ENCODE measurements at places on chromosomes 7 and 10.

- H3K27me3 ChIP-seq, result peaks cover 6% of the 10 kb centered on the region
- H3K27ac ChIP-seq, result no peak overlapping the region
- H3K4me3 ChIP-seq, result no peak overlapping the region
- H3K36me3 ChIP-seq, result no peaks in the 10 kb centered on the region
- no peaks in the 10 kb centered on the region for H3K4me1 ChIP-seq
Observed at GRCh38 chr10:114068054-114068707, 24.5 kb downstream of the ADRB1 start.

GRCh38 chr7:96116173-96116572, 205.7 kb downstream of the SLC25A13 start:
- no peak overlapping the region for H3K27ac ChIP-seq
- H3K4me3 ChIP-seq, result no peak overlapping the region
- H3K4me1 ChIP-seq, result no peaks in the 10 kb centered on the region
- no peaks in the 10 kb centered on the region for H3K27me3 ChIP-seq
- peaks cover 4% of the 10 kb centered on the region for H3K36me3 ChIP-seq
- no peak for DNase-seq

GRCh38 chr10:126838316-126838715, 66.9 kb upstream of the DOCK1 start:
- no peaks in the 10 kb centered on the region for H3K27me3 ChIP-seq
- no peak overlapping the region for H3K4me3 ChIP-seq
- no peaks in the 10 kb centered on the region for H3K4me1 ChIP-seq
- no peaks in the 10 kb centered on the region for H3K36me3 ChIP-seq
- H3K27ac ChIP-seq, result no peak overlapping the region

GRCh38 chr10:110962443-110962842, 43.0 kb downstream of the SHOC2 start:
- no peak overlapping the region for H3K27ac ChIP-seq
- H3K36me3 ChIP-seq, result no peaks in the 10 kb centered on the region
- no peak overlapping the region for H3K4me3 ChIP-seq
- H3K27me3 ChIP-seq, result no peaks in the 10 kb centered on the region
- peaks cover 3% of the 10 kb centered on the region for H3K4me1 ChIP-seq

GRCh38 chr10:25797888-25798429, 136.1 kb upstream of the MYO3A start:
- no peak overlapping the region for H3K4me3 ChIP-seq
- no peaks in the 10 kb centered on the region for H3K27me3 ChIP-seq
- no peak overlapping the region for H3K27ac ChIP-seq
- DNase-seq, result no peak
- no peaks in the 10 kb centered on the region for H3K36me3 ChIP-seq

- DNase-seq, result no peak
- H3K27ac ChIP-seq, result no peak overlapping the region
- no peaks in the 10 kb centered on the region for H3K27me3 ChIP-seq
- no peaks in the 10 kb centered on the region for H3K36me3 ChIP-seq
Observed at GRCh38 chr7:42997611-42998010, 65.4 kb downstream of the MRPL32 start.

DNA sequence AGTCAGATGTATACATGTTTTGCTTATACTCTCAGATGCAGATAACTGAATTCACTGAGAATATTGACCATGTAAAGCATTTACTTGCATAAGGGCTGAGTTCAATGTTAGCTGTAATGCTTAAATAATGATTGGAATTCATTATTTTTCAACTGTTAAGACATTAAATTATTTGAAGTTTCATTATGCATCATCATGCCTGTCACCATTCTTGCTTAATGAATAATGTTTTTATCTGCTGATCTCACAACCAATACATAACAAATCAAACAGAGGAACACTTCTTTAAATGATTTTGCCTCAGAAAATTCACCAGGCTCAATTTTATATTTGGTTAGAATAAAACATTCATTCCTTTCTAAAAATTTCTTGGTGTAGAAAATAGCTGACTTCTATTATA, 233.4 kb downstream of the GPR37 start:
- DNase-seq, result no peak
- no peaks in the 10 kb centered on the region for H3K27me3 ChIP-seq
- H3K36me3 ChIP-seq, result no peaks in the 10 kb centered on the region

DNA sequence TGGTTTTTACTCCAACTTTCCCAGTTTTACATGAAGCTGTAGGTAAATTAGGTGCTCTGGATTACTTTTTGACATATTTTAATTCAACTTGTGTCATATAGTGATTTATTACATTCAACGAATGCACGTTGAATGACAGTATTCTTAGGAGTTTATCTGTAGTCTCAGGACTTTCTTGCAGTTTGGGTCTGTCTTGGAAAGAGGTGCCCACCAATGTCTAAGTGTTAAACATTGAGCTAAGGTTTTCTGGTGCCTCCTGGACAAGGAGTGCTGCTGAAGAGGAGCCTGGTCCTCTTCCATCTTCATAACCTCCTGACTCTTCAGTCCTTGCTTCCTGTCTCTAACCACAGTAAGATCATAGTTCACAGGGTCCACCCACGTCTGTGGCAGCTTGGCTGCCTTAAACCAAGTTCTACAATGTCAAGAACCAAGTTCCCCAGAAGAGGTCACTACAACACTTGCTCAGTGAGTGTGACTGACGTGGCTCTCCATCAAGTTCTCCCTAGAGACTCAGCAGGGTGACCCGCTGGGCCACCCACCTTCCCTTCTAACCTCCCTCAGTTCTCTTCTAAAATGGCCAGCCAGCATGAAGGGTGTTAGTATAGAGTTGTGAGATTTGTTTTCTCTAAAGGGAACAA, 6.1 kb downstream of the NPY start:
- no peaks in the 10 kb centered on the region for H3K4me1 ChIP-seq
- no peak overlapping the region for H3K27ac ChIP-seq
- no peaks in the 10 kb centered on the region for H3K36me3 ChIP-seq
- DNase-seq, result peak; percentile 1
- peaks cover 14% of the 10 kb centered on the region for H3K27me3 ChIP-seq

DNA sequence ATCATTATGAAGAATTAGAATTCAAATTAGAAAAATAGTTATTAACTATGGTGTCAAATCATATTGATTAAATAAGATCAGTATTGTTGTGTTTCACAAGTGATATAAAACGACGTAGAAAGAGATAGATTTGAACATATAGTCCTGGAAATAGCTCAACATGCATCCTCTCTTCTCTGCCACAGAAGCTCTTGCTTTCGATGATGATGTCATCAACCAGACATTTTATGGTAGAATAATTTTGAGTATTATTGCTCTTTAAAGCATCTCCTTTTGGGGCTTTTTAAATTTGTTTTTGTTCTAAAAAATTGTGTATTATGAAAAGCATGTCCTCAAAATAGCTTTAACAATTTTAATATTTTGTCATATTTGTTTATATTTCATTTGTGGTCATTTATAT, 95.0 kb downstream of the DGKB start:
- H3K27ac ChIP-seq, result no peak overlapping the region
- H3K27me3 ChIP-seq, result no peaks in the 10 kb centered on the region
- no peaks in the 10 kb centered on the region for H3K4me1 ChIP-seq

DNA sequence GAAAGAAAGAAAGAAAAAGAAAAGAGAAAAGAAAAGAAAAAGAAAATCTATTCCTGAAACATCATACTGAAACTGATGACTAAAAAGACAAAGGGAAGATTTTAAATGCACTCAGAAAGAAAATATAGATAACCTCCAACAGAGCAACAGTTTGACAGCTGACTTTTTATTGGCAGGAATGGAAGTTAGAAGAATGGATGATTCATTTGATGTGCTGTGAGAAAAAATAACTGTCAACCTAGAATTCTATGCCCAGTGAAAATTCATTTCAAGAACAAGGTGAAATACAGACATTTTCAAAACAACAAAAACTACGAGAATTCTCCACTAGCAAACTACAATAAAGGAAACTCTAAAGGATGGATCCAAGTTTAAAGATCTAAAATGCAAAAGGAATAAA, 50.5 kb upstream of the HSPA12A start:
- no peaks in the 10 kb centered on the region for H3K27me3 ChIP-seq
- H3K4me1 ChIP-seq, result peaks cover 2% of the 10 kb centered on the region
- H3K36me3 ChIP-seq, result no peaks in the 10 kb centered on the region
- H3K27ac ChIP-seq, result no peak overlapping the region
- DNase-seq, result no peak
- H3K4me3 ChIP-seq, result no peak overlapping the region

GRCh38 chr7:139669106-139670061, 108.4 kb downstream of the HIPK2 start:
- H3K4me3 ChIP-seq, result no peak overlapping the region
- H3K4me1 ChIP-seq, result no peaks in the 10 kb centered on the region

- no peak overlapping the region for H3K4me3 ChIP-seq
- no peaks in the 10 kb centered on the region for H3K36me3 ChIP-seq
- no peak for DNase-seq
- H3K27ac ChIP-seq, result no peak overlapping the region
Observed at GRCh38 chr7:1750541-1751021, 80.5 kb downstream of the ELFN1 start.

DNA sequence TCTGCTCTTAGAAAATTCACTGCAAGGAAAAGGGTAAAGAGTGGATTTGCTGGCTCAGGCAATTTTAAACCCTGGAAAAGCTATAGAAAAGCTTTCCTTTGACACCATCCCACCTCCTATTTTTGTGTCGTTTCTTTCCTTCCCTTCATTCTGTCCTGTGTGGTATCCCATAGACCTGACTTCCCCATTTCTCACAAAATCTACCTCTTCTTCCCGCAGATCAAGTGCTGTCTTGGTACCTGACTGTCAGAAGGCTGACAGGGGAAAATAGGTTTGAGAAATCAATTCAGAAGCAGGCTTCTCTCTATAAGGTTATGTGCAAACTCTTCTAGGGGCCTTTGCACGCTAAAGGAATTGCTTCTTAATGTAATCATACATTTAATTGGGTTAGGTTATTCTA, 98.9 kb downstream of the MTPN start:
- no peaks in the 10 kb centered on the region for H3K4me1 ChIP-seq
- no peak overlapping the region for H3K27ac ChIP-seq
- DNase-seq, result no peak
- no peaks in the 10 kb centered on the region for H3K36me3 ChIP-seq
- H3K4me3 ChIP-seq, result no peak overlapping the region

DNA sequence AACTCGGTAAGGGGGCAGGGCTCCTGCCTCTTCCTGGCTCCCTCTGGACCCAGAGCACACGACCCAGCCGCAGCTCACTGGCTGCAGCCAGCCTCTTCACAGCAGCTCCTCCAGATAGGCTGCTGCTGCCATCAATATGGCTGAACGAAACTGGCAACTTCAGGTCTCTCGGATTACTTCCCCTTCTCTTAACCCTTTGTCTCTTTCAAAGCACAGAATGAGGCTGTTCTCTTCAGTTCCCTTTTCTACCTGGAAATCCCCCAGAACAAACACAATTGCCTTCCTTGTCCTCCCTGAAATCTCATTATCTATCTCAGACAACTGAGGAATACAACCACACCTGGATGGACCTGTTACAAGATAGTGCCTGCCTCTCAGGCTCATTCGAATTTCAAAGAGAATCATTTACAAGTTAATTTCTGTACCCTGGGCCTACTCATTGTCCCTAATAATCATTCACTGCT, 193.4 kb upstream of the MBL2 start:
- H3K4me1 ChIP-seq, result no peaks in the 10 kb centered on the region
- no peak overlapping the region for H3K27ac ChIP-seq
- no peaks in the 10 kb centered on the region for H3K27me3 ChIP-seq
- H3K36me3 ChIP-seq, result no peaks in the 10 kb centered on the region
- DNase-seq, result no peak

DNA sequence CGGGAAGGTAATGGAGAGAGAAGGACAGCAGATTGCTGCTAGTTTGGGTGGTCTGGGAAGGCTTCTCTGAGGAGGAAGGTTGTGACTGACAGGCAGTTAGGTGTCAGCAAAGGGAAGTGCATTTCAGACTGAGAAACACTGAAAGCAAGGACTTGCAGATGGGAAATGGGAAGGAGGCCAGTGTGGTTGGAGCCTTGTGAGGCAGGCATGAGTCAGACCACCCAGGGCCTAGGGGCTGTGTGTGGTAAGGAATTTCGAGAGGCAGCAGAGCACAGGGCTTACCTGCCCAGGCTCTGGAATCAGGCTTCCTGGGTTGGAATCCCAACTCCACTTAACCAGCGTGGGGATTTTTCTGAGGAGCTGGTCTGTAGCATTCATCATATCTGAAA, 53.5 kb downstream of the NRF1 start:
- no peak overlapping the region for H3K27ac ChIP-seq
- H3K27me3 ChIP-seq, result no peaks in the 10 kb centered on the region
- DNase-seq, result no peak

GRCh38 chr7:154907651-154908620, 95.0 kb downstream of the PAXIP1 start:
- H3K36me3 ChIP-seq, result no peaks in the 10 kb centered on the region
- DNase-seq, result no peak
- H3K4me3 ChIP-seq, result no peak overlapping the region
- no peaks in the 10 kb centered on the region for H3K4me1 ChIP-seq

DNA sequence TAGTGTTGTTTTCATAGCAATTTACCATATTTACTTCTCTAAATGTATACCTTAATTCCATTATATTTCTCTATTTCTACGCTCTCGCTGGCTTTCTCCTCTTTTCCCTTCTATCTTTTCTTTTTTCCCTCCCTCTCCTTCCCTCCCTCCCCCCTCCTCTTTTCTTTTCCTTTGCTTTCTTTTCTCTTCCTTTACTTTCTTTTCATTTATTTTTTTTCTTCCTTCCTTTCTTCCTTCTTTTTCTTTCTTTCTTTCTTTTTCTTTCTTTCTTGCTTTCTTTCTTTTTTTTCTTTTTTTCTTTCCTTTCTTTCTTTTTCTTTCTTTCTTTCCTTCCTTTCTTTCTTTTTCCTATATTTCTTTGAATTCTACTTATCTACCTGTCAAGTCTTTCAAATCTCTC, 533.0 kb upstream of the POT1 start:
- no peak overlapping the region for H3K27ac ChIP-seq
- no peaks in the 10 kb centered on the region for H3K4me1 ChIP-seq
- no peak overlapping the region for H3K4me3 ChIP-seq
- H3K27me3 ChIP-seq, result no peaks in the 10 kb centered on the region
- no peak for DNase-seq
- H3K36me3 ChIP-seq, result no peaks in the 10 kb centered on the region

- no peak for DNase-seq
- H3K27ac ChIP-seq, result no peak overlapping the region
- H3K27me3 ChIP-seq, result no peaks in the 10 kb centered on the region
- H3K4me3 ChIP-seq, result no peak overlapping the region
Observed at GRCh38 chr7:85023916-85024315, 162.9 kb downstream of the SEMA3D start.

DNA sequence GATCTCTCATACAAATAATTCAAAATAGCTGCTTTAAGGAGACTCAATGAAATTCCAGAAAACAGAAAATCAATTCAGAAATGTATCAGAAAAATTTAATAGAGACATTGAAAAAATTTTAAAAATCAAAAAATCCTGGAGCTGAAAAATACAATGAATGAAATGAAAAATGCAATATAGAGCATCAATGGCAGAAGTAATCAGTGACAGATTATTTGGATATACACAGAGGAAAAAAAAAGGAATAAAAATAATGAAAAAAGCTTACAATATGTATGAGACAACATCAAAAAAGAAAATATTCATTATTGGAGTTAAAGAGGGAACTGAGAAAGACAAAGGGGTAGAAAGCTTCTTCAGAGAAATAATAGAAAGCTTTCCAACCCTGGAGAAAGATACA, 122.9 kb upstream of the KLF14 start:
- H3K4me3 ChIP-seq, result no peak overlapping the region
- no peak overlapping the region for H3K27ac ChIP-seq
- peaks cover 36% of the 10 kb centered on the region for H3K36me3 ChIP-seq
- H3K27me3 ChIP-seq, result no peaks in the 10 kb centered on the region

Data from CD4-positive, CD25-positive, alpha-beta regulatory T cell (primary cell).